Hematopoietic multipotent progenitor cell treated with erythropoietin and hydrocortisone succinate and interleukin-3 and kit ligand, for 17 days (in vitro differentiated cells): ENCODE measurements at places on chromosomes 5 and 9.

DNA sequence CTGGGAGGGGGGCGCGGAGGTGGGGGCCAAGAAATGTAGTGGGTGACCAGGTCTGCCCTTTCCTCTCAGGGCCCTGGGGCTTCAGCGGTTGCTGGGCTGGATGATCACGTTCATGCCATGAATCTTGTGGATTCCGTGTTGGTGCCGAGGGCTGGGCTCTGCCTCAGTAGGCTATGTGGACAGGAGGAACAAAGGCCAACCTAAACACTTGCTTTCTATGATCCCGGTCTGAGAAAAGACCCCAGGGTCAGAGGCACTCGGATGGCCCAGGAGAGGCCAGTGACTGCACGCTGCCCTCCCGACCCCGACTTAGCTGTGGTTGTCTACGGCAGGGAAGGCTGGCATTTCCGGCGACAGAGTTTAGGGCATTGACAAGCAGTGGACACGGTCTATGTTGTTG is 26.6 kb downstream of the PHF2 start:
- no peak for DNase-seq

- DNase-seq, result peak; percentile 66
These were observed 334.4 kb downstream of the CWC27 start for GRCh38 chr5:65102976-65103711.

- DNase-seq, result no peak
These were observed 1.6 kb downstream of the ANXA6 start for GRCh38 chr5:151155775-151156506.

DNA sequence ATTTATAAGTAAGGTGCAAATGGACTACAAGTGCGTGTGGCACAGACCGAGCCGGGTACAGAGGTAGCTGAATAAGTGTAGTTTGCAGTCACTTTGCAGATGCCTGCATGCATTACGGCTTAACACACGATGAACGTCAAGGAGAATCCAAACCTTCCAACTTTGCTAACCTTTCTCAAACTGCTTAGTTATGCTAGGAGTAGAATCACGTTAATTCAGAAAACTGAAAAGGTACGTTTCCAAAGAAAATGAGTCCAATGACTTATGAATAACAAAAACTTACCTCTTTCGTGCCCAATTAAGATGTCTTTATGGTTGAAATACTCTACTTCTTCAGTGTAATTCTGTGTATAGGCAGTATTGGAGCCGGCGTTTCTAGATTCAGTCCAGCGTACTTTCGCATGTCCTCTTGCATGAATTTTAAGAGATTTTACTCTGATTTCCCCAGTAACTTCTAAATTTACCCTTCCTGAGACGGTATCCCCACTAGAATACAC is 539 bp downstream of the ARRDC3 start:
- DNase-seq, result peak; percentile 81

DNA sequence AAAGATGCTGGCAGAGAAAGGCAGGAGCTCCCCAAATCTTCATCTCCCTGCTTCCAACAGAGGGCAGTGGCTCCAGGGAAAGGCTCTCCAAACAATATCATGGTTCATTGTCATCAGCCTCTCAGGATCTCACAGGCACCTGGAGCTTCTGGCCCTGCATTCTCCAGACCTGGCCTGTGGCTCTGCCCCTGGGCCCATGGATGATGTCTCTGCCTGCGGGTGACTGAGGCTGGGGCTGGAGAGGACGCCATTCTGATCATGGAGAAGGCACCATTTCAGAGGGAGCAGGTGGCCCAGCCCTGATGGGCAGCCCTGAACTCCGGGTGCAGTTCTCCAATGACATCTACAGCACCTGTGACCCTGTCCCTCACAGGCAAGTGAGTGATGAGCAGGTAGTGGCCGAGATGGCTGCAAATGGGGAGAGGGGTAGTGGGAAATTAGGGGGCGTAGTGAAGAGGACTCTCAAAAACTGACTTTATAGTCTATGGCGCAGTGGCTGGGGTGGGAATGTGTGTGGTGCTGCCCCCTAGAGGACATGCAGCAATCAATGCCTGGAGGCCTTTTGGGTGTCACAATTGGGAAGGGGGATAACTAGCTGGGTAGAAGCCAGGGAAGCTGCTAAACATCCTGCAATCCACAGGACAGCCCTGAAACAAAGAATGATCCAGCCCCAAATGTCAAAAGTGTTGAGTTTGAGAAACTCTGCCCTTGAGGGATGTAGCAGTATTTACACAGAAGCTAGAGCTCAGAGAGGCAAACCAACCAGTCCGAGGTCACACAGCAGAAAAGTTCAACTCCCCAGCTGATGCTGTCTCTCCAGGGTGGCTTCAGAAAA is 3.2 kb downstream of the SH3PXD2B start:
- peak; percentile 13 for DNase-seq

DNA sequence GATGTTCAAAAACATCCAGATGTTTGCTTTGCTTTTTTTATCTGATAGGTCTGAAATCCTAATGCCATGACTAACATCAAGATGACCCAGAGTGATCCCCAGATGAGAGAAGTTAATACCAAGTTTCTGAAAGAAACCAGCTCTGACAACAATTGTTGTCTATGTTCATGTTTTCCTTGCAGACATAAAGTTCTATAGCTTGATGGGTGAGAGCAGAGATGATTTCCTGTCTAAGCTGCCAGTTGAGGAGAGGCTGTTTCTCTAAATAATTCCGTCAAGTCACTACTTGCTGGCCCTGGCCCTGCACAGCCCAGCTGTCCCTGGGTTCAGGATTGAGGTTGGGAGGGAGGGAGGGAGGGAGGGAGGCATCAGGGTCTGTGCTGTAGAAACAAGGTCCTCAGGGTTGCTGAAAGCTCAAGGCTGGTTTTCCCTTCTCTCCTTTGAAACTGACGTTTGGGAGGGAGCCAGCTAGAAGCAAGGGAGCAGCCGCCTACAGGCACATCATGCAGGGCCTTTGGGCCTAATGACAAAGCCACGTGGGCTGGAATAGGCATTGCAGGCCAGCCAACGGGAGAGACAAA is 3.9 kb downstream of the SPARC start:
- DNase-seq, result no peak

GRCh38 chr9:35844628-35845270 is 15.7 kb downstream of the TMEM8B start:
- DNase-seq, result no peak

DNA sequence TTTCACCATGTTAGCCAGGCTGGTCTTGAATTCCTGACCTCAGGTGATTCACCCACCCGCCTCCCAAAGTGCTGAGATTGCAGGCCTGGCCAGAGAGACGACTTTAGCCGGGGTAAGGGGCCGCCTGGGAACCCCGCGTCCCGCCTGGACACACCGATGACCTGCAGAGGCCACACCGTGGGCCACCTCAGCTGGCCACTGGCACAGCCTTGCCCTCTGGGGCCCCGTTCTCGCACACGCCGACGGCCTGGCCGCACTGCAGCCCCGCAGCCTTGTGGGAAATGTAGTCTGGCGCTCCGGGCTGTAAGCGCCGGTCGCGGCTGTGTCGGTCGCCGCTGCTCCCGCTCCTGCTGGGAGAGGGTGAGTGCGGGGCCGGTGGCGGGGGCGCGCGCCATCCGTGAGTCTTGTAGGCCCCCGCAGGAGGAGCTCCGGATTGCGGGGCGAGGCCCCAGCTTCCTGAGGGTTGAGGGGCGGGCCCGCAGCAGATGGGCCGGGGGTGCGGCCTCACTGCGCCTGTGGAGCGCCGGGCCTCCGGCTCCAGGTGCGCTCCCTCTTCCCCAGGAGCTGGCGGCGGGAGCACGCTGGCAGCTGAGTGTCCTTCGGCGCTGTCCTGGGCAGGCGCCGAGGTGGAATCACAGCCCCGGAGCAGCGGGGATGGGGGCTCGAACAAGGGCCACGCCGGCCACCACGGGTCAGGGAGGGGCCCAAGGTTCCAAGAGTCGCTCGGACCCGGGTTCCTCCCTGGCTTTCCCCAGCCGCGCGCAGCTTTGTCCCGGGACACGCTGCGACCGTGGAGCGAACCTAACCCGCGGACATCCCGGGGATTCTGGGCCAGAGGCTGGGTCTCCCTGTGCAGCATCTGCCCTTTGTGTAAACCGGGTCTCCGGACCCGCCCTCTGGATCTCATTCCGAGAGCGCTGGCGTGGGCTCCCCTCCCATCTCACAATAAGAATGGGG is at the start of gene ZFP2:
Gene ZFP2 (plus strand): TSS at position 299 of the 957 bp plus-strand sequence. CDS start 35,401 bp downstream, outside the sequence.
- no peak for DNase-seq

GRCh38 chr5:39498278-39498952 is 73.6 kb upstream of the DAB2 start:
- no peak for DNase-seq

GRCh38 chr9:127734747-127735529 is at the start of gene TOR2A:
TOR2A (minus strand) TSS chr9:127735294; CDS start chr9:127735270, 24 bp downstream.
- peak; percentile 98 for DNase-seq

GRCh38 chr9:136697146-136697820 is 10.0 kb upstream of the AGPAT2 start:
- no peak for DNase-seq

DNA sequence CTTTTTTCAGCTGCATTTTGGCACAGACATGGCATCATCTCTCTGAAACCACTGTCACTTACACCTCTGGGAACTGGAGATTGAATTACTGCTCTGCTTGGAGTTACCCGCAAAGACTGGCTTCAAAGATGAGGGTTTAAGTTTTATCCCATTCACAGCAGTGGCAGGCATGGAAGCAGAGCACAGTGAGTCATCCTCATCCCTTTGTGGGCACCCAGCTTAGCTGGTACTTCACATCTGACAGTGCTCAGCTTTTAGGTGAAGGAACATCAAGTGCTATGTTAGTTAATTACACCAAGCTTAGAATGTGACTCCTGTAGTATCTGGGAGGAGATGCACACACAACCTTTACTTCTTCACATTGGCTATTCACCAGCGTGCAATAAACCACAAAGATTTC is 24.8 kb upstream of the ALDH1A1 start:
- DNase-seq, result no peak

DNA sequence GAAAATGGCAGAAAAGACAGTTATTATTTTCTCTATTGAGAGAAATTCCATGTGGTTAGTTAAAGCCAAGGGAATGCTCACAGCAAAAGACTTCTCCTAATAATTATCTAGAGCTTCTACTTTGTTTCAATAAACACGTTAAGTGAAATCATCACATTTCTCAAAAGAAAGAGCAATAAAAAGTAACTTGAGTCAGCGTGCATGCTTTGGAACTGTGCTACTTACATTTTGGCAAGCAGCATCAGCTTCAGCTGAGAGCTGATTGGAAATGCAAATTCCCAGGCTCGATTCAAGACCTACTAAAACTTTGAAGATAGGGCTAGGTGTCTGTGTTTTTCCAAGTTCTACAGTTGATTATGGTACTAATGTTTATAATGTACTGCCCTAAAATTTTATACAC is 132.1 kb downstream of the CDH18 start:
- no peak for DNase-seq

DNA sequence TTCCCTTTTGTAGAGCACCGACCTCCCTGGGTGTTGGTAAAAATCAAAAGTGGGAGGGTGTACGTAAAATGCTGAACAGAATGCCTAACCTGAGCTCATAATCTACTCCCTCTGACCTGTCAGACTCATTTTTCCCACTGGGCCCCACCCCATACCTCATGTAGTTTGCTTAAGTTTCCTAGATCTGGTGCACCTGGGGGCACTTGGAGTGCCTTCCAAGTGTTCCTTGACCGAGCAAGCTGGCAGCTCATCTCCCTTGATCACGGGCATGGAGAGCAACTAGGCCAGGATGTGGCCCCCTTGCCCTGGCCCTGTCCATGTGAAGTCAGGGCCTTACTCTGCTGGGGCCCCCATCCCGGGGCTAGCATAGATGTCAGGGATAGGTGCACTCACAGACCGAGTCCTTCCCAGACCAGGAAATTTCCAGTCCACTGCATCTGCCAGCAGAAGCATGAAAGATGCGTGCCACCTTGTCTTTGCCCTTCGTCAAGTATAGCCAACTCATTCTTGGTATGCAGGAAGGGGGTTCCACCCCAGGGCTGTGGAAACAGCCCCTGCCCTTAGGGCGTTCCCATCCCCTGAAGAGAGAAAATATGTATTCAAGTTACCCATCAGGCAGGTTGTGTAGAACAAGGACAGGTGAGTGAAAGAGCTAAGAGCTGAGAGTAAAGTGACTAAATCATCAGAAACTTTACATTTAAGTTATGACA is 41.9 kb downstream of the SLC22A5 start:
- peak; percentile 61 for DNase-seq

- DNase-seq, result peak; percentile 40
These were observed 62.8 kb downstream of the SV2C start for GRCh38 chr5:76145945-76146344.

- no peak for DNase-seq
These were observed 175.3 kb downstream of the SLF1 start for GRCh38 chr5:94793816-94794198.

DNA sequence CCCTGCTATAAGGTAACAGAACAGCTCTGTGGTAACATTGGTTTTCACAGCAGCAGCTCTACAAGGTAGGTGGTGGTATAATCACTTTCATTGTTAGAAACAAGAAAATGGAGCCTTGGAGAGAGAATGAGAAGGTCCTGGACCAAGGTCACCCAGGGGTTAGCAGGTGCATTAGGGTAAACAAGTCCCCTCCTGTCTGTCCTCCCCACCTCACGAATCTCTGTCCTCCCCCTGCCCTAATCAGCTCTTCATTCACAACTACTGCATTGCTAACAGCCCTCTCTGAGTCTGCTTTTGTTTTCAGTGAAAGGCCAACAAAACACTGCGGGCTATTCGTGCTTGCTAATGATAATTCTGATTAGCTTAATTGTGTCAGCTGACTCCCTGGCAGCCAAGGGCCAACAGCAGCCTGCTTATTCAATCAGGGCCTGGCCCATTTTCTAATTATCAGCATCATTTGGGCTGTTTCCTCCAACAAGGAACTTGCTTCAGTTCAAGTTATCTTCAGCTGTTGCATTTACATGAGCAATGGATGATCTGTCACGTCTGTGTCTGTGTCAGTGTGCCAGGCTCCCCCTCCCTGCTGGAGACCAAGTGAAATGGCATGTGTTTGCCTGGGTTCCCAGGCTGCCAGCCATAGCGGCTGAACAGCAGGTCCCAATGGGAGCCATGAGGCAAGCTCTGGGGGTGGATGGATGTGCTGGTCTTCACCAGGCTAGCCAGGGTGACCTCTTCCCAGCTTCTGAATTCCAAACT is 56.7 kb upstream of the EQTN start:
- DNase-seq, result no peak

- DNase-seq, result no peak
These were observed 208.6 kb downstream of the TSSK1B start for GRCh38 chr5:113226116-113226736.

GRCh38 chr9:86525182-86525581 is 171.0 kb upstream of the TUT7 start:
- DNase-seq, result no peak

DNA sequence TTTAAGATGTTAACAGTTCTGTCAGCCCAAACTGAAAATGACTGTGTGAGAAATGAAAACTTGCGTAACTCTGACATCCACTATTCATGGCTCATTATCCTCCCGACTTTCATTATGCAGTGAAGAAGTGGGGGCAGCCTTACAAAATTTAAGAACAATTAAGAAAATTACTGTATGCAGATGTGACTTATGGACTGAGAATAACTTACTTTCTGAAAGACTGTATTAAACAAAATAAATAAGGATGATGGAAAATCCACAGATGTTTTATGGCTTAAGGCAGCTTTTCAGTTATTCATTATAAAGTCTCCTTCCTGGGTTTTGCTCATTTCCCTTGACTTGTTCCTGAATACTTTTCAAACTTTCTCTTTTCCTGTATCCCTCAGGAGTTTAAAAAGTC is 55.2 kb downstream of the GRIN3A start:
- no peak for DNase-seq
